ENCODE measurements at places on chromosomes 12 and 14. TPM values are rescaled to one million over a fixed set of nuclear protein-coding genes. Genes with fewer than 3 reads are reported as not detected.

Gene LRFN5
- total RNA-seq, result not detected

Gene RBP5
- not detected for total RNA-seq

Gene KCNA1
- total RNA-seq, result not detected

Gene KLRK1
- not detected for total RNA-seq

Gene CBLN3
- total RNA-seq, result 1.4 TPM

Gene HPD
- 1.8 TPM for total RNA-seq

Gene HELB
- total RNA-seq, result 1.5 TPM

Gene KCNH5
- not detected for total RNA-seq

Gene SMCO2
- total RNA-seq, result 0.10 TPM

Gene KLRC2
- total RNA-seq, result 2.1 TPM

Gene MLXIP
- total RNA-seq, result 23.0 TPM

Gene SERPINA3
- total RNA-seq, result 11.2 TPM

Gene SLCO1B1
- 0.46 TPM for total RNA-seq

Gene TAS2R9
- total RNA-seq, result not detected

Gene MSRB3
- 24.1 TPM for total RNA-seq

Gene ZFHX2
- total RNA-seq, result 1.2 TPM

Gene GPRC5D
- not detected for total RNA-seq

Gene FUT8
- total RNA-seq, result 13.4 TPM

Gene IL31
- total RNA-seq, result not detected

Gene PYM1
- 37.2 TPM for total RNA-seq

Gene PROX2
- total RNA-seq, result not detected

Gene TEX52
- total RNA-seq, result not detected

Gene GLI1
- 9.3 TPM for total RNA-seq

Gene RASAL1
- 0.45 TPM for total RNA-seq

Gene CATSPERB
- total RNA-seq, result not detected

Gene GNB3
- 2.2 TPM for total RNA-seq

Gene PLEK2
- 29.7 TPM for total RNA-seq

Gene SCN8A
- 1.9 TPM for total RNA-seq

Gene STAC3
- total RNA-seq, result 0.43 TPM

Gene CCDC38
- total RNA-seq, result 0.08 TPM

Gene MYL2
- total RNA-seq, result 0.13 TPM

Gene GLT1D1
- total RNA-seq, result not detected

Gene ALG10B
- total RNA-seq, result 3.6 TPM

Gene IRAK3
- 0.16 TPM for total RNA-seq
